HS-5 (cell line): ENCODE measurements at places on chromosomes 2 and 18.

DNA sequence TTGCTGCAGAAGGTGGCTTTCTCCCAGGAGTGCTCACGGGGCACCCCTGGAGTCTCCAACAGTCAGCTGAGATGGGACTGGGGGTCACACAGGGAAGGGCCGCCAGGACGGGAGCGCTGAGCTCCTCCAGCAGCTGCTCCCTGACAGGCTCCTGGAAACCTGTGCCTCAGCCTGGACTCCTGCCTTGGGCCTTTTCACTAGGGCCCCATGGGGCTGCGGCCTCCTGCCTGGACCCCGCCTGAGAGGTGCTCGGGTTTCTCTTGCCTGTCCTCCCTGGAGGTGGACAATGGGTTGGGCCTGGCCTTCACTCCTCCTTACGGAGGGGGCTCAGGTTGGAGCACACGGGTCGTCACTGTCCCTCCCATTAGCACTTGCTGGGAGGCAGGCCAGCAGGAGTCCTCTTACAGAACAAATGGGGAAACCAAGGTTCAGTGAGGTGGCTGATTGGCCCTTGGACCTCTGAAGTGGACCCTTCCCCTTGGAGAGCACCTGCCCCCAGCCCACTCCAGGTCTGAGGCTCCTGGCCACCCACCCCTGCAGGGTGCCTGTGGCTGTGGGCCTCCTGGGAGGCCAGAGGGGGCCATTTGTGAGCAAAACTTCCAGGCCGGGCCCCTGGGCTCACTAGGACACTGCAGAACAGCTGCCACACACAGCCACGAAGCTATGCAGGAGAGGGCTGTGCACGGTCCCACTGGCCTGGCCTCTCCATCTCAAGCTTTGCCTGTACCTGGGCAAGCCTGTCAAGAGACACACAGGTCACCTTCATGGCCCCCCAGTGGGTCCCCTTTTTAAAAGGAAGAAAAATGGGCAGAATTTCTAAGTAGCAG lies 57.1 kb upstream of the ODC1 start:
- DNase-seq: no peak

- no peak for DNase-seq
Measured at GRCh38 chr2:103005393-103005792, 243.6 kb downstream of the TMEM182 start.

DNA sequence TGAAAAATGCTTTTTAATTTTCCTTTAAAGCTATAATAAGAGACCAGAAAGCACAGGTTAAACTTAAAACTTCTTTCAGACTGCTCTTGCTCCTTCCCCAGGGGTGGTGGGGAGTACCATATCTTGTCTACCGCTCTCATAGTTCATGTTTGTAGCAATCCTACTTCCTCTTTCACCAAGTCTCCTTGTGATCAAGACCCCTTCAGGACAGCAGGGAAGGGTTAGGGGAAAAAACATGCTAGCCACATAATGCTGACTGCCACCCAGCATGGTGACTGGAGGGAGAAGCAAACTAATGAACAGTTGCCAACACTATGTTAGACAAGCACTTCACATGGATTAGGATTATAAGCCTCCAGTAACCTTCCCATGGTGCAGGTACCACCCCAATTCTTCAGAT lies 8.6 kb downstream of the MYO5B start:
- DNase-seq: no peak

GRCh38 chr2:129756276-129756675 lies 223.2 kb upstream of the RAB6C start:
- no peak for DNase-seq

DNA sequence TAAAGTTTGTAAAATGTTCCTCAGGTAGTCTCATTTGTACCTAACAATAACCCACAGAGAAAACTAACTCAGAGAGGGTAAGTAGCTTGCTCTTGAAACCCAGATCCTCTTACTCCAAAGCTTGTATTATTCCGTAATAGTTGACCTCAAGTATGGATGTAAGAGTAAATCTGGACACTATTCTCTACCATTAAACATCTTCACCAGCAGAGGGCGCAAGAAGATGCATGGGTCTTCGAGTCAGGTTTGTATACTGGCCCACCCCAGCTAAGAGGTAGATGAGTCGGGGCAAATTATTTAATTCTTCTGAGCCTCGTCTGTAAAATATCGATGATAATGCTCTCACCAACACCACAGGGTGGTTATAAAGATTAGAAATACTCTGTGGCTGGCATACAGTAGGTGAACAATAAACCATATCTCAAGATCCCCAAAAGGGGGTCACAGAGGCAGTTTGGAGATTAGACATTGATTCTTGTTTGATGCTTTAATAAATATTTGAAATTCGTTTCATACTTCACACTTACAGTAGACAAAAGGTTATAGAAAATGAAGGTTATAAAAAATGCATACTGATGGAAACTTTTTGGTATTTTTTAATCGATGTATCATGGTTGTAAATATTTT lies 3.5 kb upstream of the CABLES1 start:
- peak; percentile 65 for DNase-seq

DNA sequence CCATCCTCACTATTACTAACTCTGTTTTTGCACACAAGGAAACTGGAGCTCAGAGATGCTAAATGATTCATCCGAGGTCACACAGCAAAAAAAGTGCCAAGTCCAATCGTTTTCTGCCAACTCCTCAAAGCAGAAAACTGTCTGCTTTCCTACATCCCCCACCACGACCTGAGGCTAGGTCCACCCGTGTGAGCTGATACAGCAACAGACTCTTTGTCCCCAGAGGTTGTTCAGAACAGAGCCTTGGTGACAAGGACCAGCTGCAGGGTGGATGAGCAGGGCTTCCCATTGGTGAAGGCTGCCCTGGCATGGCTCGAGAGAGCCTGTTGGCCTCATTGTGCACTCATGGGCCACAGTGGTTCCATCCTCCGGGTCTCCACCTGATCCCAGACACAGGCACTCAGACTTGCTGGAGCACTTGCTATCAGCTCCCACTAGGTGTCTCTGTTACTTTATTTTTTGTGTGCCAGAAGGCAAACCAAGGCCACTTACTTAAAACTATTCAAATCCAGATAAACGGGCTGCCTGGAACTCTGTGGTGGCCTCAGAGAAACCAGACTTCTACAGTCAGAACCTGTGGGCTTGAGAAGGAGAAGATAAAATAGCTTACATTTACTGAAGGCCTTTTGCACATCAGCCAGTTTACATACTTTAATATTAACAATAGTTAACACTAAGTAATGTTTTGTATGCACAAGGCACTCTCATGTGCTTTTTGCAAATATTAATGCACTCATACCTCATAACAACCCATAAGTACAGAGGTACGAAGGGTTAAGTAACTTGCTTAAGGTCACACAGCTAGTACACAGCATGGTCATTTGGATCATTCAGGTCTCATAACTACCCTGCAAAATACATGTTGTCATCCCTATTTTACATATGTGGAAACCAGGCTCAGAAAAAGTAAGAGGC lies 62.9 kb upstream of the CTIF start:
- no peak for DNase-seq

GRCh38 chr18:55038162-55038561 lies 78.9 kb upstream of the CCDC68 start:
- DNase-seq: no peak

- no peak for DNase-seq
Measured at GRCh38 chr2:219565130-219566080, 5.9 kb downstream of the OBSL1 start.

DNA sequence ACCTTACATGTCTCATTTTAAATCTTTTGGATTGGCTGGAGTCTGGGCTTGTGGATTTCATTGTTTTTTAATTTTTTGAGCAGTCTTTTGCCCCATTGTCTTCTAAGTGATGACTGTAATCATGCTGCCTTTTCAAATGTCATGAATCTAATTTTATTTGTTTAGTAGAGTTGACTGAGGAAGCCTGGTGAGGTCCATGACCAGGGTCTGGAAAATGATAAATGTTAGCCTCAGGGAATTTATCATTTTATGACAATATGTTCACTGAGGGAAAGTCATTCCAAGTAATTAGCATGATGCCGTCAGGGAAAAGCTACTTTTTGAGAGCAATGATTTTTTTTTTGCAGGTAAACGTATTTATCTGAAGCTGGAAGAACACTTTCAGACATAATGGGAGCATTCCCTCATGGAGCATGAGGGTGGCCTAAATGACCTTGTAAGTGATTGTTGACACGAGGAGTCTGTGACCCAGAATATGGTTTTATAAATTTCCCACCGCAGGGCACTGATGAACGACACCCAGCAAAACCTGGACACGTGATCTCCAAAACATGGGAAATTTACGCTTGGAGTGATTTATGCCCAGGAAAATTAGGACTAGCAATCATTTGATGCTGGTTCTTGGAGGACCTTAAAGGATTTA lies 155.3 kb upstream of the NABP1 start:
- DNase-seq: no peak

DNA sequence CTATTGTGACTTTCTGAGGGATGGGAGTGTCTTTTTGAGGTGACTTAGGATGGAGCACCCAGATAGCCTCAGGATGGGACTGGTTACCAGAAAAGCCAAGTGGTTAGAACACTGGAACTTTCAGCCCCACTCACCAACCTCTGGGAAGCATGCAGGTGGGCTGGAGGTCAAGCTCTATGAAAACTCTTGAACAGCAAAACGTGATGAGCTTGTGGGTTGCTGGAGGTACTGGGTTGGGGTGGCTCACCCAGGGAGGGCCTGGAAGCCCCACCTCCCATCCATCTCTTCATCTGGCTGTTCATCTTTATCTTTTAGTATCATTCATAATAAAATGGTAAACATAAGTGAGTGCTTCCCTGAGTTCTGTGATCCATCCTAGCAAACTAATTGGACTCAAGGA lies 216.4 kb downstream of the SPP2 start:
- no peak for DNase-seq

GRCh38 chr2:191847764-191848163 lies 876 bp upstream of the CAVIN2 start:
- no peak for DNase-seq

DNA sequence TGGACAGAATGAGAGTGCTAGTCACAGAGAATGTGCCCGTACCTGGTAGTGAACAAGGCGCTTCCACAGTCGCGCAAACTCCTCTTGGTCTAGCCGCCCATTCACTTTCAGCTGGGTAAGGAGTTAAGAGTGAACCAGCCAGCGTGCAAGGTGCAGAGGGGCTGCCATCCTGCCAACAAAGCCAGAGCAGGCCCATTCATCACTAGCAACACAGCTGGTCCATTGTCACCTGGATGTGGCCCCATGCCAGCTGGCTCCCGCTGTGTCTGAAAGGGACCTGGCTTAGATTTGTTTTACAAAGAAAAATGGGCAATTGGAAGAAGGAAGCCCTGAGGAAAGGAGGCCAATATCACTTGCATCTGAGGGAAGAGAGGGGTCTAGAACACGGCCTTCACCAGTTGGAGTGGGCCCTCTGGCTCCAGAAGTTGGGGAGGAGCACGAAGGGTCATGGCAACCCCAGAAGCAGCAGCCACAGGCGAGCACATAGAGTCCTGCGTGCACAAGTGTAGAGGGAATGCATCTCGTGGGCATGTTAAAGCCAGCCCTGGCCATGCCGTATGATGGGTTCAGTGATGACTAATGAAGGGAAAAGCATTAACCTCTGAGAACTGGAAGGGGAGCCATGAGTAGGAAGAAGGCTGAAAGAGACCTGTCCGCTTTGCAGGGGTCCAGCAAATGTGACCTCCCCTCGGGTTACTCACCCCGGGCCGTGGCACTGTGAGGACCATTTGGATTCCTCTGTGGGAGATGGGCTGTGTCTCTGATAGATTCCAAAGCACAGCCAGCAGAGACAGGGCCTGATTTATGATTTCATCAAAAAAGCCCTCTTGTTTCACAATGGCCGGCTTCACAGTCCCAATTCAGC lies 70.6 kb downstream of the CAPN13 start:
- DNase-seq: no peak

DNA sequence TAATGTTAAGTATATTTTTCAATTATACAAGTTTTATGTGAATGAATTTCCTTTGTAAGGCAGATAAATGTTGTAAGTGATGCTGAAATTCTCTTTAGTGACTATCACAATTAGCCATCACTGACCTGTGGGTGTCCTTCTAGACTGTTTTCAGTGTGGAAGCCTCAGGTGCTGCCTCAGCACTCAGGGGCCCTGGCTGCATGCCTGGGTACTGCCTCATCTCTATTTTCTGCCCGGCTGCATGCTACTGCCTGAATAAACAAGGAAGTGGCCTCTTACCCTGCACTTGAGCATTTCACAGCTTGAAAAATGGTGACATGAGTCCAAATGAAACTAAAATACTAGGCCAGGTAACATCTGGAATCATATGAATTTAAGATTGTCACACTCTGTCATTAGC lies 787.6 kb upstream of the SALL3 start:
- no peak for DNase-seq

- no peak for DNase-seq
Measured at GRCh38 chr2:20673686-20674308, 6.9 kb downstream of the GDF7 start.

DNA sequence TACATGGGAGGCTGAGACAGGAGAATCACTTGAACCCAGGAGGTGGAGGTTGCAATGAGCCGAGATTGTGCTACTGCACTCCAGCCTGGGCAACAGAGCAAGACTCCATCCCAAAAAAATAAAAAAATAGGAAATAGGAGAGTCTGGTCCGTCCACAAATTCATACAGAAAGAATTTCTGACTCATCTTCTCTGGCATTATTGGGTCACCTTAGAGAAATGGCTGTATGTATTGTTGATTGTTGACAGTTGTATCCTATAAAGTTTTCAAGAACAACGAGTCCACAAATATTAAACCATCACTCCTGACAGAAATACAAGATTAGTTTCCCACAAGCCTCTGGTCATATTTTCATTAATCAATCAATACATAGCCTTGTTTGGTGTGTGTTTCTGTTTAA lies 20.4 kb downstream of the RBM43 start:
- peak; percentile 58 for DNase-seq

GRCh38 chr2:46814160-46814961 lies 101.2 kb downstream of the MCFD2 start:
- no peak for DNase-seq

- no peak for DNase-seq
Measured at GRCh38 chr2:160784034-160784433, 290.4 kb upstream of the RBMS1 start.

- no peak for DNase-seq
Measured at GRCh38 chr2:128451084-128452023, 132.7 kb upstream of the HS6ST1 start.

DNA sequence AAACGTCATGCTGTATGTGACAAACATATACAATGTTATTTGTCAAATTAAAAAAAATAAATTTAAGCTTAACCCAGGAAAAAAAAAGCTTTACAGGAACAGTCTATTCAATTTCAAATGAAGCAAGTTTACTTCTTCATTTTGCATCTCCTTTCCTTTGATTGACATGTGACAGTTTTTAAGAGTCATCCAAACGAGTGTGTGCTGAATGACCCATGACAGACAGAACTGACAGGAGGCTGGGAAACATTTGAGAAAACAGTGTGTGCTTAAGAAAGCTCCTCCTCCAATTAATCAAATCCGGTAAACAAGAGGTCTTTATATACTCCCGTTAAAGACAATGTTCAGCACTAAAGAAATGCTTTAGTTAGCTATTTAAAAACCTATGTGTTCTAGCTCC lies 177.7 kb downstream of the SRBD1 start:
- DNase-seq: no peak

- DNase-seq: peak; percentile 82
Measured at GRCh38 chr2:67561457-67561965, 164.4 kb downstream of the ETAA1 start.

- DNase-seq: no peak
Measured at GRCh38 chr18:51006061-51006818, 23.8 kb upstream of the SMAD4 start.

GRCh38 chr2:52404046-52404445 lies 1363.6 kb upstream of the CHAC2 start:
- no peak for DNase-seq

GRCh38 chr2:181446985-181447384 lies 10.2 kb upstream of the ITGA4 start:
- no peak for DNase-seq

GRCh38 chr2:24832073-24832461 lies 38.8 kb downstream of the CENPO start:
- no peak for DNase-seq

GRCh38 chr2:3628800-3629199 lies 29.2 kb upstream of the ALLC start:
- DNase-seq: no peak
